Stimulated activated CD4-positive, alpha-beta T cell treated with anti-CD3 and anti-CD28 coated beads, Interleukin-2, amount 100 ng/mL, for 24 hours (primary cell): ENCODE measurements at places on chromosomes 13 and 19.

- no peak for DNase-seq
These were observed 1.6 kb downstream of the ESD start for GRCh38 chr13:46795321-46795720.

DNA sequence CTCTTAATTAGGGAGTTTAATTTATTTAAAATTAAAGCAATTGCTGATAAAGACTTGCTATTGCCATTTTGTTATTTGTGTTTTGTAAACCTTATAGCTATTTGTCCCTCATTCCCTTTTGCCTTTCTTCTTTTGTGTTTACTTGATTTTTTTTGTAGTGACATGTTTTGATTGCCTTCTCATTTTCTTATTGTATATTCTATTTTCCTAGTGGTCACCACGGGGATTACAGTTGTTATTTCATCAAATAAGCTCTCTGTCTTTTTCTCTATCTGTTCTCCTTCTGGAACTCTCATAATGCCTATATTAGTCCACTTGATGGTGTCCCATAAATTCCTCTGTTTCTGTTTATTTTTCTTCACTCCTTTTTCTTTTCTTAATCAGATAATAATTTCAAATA, 64.4 kb upstream of the FRY start:
- DNase-seq = no peak

- DNase-seq = no peak
These were observed 1.9 kb downstream of the LTBP4 start for GRCh38 chr19:40603071-40603388.

- no peak for DNase-seq
These were observed 59.5 kb downstream of the TEX26 start for GRCh38 chr13:30991922-30992321.

DNA sequence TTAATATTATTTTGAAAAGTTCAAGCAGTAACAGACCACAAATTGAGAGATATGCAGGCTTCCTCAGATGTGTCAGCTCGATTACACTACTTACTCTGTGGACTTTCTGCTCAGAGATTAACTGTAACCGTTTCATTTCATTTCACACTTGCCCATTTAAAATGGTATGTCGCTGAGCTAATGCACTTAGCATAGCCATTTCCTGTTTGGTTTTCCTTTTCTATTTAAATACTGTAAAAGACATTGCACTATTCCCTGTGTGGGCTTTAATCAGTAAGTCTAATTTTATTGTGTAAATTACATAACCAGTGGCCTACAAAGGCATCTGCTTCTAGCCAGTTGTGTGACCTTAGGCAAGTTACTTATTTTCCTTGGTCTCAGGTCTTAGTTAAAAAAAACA, 237.6 kb downstream of the LACC1 start:
- DNase-seq = no peak

DNA sequence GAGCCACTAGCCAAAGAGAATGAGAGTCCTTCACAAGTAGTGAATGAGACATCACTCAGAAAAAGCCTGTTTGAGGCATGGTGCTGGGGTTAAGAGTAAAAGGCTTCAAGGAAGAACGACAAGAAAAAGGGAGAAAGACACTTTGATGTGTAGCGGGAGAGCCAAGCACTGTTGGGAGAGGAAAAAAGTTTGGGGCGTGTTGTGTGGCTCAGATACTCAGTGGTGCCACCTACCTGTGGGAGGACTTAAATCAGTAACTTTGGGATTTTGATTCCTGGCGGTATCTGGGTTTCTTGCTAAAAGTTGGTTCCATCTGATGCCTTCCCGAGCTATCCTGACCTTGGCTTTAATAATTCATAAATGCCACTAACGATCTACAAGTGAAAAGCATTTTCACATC, 12.3 kb downstream of the ELSPBP1 start:
- peak; percentile 19 for DNase-seq

- DNase-seq = no peak
These were observed 217.5 kb downstream of the ABCC4 start for GRCh38 chr13:95083758-95084157.

DNA sequence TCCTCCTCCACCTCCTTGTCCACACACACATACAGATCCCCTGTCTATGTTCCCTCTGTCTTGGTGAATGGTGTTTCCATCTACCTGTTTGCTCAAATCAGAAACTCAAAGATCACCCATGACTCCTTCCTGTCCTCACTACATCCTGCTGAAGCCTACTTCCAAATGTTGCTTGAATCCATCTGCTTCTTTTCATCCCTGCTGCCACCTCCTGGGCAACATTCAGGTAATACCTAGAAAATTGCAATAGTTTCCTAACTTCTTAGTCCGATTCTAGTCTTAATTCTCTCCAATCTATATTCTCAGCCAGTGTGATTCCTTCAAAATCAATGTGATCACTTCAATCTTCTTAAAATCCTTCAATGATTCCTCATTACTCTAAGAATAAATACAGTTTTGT, 155.5 kb upstream of the STARD13 start:
- no peak for DNase-seq

GRCh38 chr13:112003396-112003795, 63.6 kb upstream of the SOX1 start:
- DNase-seq = no peak

- no peak for DNase-seq
These were observed 206.6 kb downstream of the SPRY2 start for GRCh38 chr13:80134346-80134745.

GRCh38 chr19:16428372-16429036, 43.3 kb downstream of the EPS15L1 start:
- DNase-seq = no peak

GRCh38 chr13:44153496-44153895, 220.1 kb upstream of the SERP2 start:
- no peak for DNase-seq

GRCh38 chr13:39688699-39689405, 33.4 kb downstream of the COG6 start:
- no peak for DNase-seq

GRCh38 chr19:41116261-41116660, 2.0 kb downstream of the CYP2F1 start:
- no peak for DNase-seq

- no peak for DNase-seq
These were observed 56.1 kb downstream of the DOCK9 start for GRCh38 chr13:98921786-98922185.

DNA sequence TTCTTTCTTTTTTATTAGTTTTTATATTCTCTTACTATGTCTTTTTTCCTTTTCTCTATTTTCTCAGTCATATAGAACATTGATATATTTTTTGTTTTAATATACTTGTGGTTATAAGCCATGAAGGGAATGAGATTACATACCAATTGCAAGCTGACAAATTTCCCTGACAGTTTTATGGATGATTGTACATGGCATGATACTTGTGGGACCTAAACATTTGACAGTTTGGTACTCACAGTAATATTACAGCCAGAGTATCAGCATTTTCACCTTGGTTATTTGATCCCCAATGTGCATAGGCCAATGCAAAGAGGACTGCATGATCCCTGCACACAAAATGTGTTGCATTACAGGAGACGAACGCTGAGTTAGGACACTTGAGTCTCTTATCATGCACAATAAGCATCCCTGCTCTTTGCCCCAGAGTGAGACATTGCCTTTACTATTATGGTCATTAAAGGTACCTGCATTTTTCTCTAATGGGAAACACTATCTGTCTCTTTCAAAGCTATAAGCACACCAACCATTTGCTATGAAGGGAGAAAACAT, 713.4 kb upstream of the PCDH20 start:
- DNase-seq = no peak

DNA sequence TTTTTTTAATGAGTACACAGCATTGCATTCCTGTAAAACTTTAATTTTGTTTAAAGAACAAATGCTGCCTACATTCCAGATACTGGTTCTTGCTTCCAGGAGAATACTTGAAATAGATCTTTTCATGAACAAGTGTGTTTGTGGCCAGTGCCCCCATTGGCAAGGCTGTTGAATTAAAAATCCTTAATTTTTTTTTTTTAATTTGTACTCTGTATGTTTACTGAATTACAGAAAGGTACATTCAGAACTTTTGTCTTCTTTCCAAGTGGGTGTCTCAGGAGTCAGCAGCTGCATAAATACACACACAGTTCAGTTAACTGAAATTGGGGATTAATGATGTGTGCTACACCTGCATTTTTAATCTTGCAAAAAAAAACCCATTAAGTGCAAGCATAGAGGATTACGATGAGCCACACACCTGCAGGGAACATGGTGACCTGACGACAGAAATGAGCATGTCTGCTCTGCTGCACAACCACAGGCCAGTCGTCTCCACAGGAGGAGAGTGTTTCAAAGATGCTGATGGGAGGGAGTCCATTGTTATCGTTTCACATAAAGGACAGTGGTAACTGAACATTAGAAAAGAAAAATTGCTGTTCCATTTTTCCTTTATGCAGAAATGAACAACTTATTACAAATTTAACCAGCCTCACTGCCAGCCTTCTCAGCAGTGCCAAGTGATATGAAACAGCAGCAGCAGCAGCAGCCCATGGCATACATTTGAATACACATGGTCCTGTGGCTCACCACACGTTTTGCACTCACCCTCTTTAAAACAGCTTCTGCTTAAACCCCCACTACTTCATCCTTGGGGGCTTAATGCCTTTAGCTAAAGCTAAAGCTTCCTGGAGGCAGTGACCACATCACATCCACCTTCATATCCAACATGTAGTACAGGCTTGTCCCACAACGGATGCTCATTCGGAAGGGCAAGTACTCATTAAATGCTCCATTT, 72.3 kb upstream of the RFC3 start:
- no peak for DNase-seq

GRCh38 chr19:54482889-54483288, 9.8 kb upstream of the CDC42EP5 start:
- no peak for DNase-seq

- DNase-seq = no peak
These were observed 17.9 kb downstream of the UBAC2 start for GRCh38 chr13:99218545-99218944.

DNA sequence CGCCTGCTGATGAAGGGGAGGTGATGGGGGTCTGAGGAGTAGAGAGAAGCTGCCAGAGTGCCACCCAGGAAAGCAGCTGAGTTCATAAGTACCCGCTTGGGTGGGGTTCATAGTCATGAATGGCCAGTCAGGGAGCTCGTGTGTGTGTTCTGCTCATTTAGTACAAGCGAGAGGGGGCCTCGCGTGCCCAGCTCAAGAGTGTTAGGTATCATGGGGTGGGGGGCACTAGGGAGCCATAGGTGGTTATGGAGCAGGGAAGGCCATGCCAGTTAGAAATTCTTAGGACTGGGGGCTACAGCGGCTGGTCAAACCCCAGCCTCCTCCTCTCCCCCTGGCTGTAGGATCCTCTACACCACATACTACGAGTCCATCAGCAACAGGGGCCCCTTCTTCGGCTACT, 46.8 kb downstream of the CD320 start:
- DNase-seq = no peak

DNA sequence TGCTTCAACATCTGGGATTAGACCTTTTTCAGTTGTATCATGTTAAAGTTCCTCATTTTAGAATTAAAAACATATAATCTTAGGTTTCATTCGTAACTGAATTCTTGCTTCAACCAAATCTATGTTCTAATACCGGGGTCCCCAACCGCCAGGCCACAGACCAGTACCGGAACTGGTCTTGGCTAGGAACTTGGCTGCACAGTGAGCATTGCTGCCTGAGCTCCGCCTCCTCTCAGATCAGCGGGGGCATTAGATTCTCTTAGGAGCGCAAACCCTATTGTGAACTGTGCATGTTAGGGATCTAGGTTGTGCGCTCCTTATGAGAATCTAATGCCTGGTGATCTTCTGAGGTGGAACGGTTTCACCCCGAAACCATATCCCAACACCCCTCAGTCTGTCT, 19.2 kb downstream of the ITM2B start:
- no peak for DNase-seq

DNA sequence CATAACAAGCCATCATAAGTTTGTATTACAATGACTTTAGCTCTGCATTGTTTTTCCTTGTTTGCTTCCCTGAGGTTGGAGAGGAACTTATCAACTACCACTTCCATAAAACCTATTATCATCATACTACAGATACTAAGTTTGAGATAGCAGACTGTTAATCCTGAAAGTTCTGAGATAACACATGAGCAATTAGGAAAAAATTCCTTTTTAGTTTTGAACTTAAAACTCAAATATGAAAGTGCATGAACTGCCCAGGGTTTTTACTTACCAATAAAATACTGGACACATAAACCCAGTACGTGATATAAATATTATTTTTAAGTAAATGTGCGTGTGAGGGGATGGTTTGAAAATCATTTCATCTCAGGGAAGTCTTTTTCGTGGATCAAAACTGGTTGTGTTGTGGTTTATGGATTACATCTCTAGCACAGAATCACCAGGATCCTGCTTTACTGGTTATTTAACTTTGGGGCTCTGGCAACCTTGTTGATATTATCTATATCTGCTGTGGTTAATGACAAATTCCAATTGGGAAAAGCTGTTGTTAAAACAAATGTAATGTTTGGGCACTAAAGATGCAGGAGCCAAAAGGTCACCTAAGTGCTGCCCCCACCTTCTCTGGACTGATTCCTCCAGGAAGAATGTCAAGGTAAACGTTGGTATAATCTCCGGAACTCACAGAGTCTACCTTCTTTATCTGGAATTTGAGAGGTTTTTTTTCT, 12.4 kb downstream of the CDX2 start:
- DNase-seq = no peak

- DNase-seq = peak; percentile 48
These were observed at the start of gene SHISA2 for GRCh38 chr13:26051657-26052311. SHISA2 (minus strand) TSS chr13:26052016; CDS start chr13:26050975, 1,041 bp downstream.

DNA sequence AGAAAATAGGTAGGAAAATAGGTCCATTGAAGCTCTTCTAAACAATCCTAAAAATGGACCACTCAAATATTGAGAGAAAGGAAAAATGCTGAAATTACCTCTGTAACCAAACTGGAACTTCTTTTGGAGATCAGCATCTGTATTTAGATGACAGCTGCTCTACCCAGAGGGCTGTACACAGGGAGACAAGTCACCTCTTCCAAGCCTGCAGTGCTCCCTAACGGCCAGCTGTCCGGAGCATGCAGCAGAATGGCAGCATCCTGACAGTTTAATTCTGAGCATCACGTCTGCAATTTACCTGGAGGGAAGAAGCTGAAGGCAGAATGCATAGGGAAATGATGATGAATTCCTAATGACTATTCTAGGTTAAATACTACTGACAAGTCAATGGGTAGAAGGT, 62.8 kb upstream of the DIAPH3 start:
- DNase-seq = no peak

DNA sequence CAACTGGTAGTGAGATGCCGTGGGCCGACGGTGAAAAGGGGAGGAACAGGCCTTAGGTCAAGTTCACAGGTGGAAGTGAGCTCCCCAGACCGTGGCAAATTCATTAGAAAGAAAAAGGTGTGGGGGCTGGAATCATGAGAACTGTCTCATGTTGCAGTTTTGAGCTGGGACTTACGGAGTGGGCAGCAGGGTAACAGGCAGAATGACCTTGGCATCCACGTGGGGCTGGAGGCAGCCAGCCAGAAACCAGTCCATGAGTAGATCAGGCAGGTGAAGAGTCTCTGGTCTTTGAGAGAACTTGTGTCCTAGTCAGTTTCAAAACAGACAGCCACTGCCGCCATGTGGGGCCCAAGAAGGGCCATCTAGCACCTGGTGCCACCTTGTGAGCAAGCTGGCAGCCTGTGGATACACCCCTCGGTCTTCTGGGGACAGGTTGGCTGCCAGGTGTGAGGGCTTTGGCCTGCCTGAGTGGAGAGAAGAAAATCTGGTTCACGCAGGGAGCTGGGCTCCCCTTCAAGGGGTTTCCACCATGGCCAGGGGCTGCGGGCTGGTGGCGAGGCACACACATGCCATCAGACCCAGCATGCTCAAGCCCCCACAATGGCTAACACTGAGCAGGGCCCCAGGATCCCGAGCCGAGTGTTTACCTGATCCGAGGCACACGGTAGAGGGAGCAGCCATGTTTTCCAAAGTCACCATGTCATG, 23.9 kb downstream of the TSSK6 start:
- DNase-seq = no peak

GRCh38 chr13:113148407-113148806, 10.0 kb upstream of the PROZ start:
- no peak for DNase-seq

GRCh38 chr13:39224671-39225240, 186.5 kb downstream of the NHLRC3 start:
- DNase-seq = no peak
